GM19239 (cell line): ENCODE measurements at places on chromosomes 11 and 22.

GRCh38 chr11:64556044-64556720 lies 34.8 kb upstream of the SLC22A12 start:
- DNase-seq, result no peak

GRCh38 chr11:64900263-64900678 lies 16.7 kb downstream of the ATG2A start:
- no peak for DNase-seq

DNA sequence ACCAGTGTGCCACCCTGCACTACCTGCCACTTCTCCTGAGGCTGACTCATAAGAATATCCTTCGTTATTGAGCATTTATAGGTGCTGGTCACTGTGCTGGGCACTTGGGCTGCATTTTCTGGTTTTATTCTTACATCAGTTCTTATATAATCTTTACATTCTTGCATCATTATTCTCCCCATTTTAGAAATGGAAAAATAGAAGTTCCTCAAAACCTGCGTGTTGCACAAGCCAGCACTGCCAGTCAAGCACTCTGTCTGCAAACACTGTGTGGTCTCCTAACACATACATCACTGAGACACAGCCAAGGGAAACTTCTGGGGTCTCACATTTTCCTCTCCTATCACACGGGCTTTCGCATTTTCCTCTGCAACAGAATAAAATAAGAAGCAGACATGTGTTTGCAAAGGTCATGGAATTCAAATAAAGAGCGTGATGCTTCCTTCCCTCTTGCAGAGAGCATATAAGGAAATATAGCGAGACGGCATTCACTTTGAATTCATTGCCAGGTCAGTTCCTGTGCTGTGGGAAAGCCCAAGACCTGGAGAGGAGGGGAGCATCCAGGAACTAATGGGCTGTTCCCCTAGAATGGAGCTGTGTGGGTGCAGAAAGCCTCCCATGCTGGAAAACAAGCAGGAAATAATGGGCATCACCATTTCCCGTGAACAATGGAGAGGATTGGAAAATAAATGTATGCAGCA lies 73.9 kb upstream of the SEZ6L start:
- no peak for DNase-seq

DNA sequence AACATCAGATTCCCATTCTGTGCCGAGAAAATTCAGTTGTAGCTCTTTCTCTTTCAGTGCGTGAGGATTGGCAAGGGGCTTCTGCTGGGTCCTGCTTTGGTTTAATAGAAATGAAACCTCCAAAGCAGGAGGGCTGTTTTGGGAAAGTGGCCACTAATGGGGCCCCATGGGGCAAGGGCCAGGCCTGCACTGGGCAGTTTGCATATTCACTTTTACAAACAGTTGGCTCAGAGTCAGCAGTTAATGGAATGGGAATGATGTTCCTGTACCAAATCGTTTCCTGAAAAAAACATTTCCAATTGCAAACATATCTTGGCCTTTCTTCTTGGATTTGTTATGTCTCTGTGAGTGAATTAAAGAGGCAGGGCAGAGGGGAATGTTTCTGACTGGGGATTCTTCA lies 92.1 kb downstream of the PARVA start:
- no peak for DNase-seq

- DNase-seq, result no peak
Observed at GRCh38 chr11:7492253-7492652, 6.9 kb downstream of the OLFML1 start.

DNA sequence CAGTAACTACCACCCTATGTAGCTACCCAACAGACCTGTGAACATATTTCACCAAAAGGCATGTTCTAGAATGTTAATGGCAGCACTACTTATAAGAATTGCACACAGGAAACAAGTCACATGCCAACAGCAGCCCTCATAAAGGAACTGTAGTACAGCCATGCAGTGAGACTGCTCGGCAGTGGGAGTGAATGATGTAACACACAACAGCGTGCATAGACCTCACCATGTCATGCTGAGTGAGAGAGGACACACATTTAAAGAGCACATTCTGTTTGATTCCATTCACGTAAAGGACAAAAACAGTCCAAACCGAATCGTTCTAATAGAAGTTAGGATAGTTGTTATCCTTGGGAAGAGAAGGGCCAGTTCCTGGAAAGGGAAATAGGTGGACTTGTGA lies 27.2 kb upstream of the KIRREL3 start:
- no peak for DNase-seq

- DNase-seq, result no peak
Observed at GRCh38 chr11:12876988-12877387, 132.1 kb upstream of the RASSF10 start.

- DNase-seq, result no peak
Observed at GRCh38 chr11:9091044-9091922, at the start of gene SCUBE2. Gene SCUBE2, minus strand, starts transcription at chr11:9091599. Its CDS starts 71 bp downstream, at chr11:9091528.

DNA sequence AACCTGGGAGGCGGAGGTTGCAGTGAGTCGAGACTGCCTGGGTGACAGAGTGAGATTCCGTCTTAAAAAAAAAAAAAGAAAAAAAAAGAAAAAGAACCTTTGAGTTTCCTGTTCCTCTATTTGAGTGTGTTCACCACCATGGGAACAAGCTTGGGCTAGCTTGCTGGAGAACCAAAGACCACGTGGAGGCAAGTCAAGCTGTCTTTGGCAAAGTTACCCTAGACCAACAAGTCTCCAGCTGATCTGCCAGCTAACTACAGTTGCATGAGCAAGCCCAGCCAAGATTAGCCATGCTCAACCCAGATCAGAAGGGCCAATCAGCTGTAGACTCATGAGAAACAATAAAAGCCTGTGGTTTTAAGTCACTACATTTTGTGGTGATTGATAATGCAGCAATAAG lies 29.7 kb downstream of the SLN start:
- DNase-seq, result no peak

- no peak for DNase-seq
Observed at GRCh38 chr11:18392434-18393321, 1.7 kb upstream of the LDHA start.

DNA sequence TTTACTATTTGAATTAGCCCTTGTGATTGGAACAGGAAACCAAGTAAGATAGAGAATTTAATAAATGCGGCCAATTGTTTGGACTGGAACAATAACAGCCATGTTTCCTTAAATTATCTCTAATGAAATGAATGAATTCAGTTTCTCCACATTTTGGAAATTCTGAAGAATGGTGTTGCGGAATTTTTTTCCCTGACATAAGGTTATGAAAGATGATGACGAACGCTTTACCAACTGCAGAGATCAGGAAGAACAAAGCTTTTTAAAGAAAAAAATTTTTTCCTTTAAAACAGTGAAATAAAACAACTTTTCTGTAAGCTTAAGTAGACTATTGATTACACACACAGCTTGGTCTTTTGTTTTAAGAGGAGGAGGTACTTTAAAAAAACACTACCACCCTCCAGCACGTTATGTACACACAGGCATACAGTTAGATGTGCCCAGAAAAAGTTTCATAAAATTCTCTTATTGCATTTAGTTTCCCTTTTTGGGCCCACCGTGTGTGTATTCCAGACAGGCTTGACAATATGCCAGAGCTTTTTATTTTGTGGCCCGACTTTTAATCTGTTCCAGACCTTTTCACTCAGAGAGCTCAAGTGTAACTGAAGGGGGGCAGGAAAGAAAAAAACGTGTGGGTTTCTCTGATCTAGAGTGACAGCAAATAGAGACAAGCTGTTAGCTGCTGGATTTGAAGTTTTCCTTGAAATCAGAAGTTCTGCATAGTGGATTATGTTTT lies 77.3 kb downstream of the YAP1 start:
- DNase-seq, result no peak

DNA sequence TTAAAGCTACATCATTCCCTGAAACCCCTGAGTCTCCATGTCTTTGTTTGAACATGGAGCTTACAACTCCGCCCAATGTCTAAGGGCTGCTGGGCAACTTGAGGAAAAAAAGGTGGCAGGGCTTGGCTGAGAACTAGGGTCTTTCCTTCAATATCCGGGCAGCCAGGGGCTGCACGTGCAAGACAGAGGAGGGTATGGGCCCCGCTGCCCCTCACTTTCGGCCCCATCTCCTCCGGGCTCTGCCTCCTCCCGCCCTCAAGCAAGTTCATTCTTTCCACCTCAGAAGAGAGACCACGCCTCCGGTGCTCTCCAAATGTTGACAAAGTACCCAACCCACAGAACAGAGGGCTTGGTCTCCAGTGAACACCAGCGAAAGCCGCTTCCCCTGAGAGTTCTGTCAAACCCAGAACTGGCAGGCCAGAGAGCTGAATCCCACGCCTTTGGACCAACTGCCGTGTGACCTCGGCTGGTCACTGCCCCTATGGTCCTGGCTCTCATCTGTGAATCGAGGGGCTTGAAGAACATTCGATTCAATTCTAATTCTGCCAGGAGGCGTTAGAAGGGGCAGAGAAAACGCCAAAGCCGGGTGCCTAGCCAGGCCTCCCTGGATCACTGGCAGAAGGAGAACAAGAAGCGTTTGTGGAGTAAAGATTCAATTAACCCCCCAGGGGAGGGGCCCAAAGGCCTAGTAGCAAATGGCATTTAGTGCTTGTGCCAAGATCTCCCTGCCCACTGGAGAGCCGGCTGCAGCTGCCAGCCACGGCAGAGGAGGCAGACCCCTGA lies 7.3 kb downstream of the PDGFB start:
- no peak for DNase-seq

DNA sequence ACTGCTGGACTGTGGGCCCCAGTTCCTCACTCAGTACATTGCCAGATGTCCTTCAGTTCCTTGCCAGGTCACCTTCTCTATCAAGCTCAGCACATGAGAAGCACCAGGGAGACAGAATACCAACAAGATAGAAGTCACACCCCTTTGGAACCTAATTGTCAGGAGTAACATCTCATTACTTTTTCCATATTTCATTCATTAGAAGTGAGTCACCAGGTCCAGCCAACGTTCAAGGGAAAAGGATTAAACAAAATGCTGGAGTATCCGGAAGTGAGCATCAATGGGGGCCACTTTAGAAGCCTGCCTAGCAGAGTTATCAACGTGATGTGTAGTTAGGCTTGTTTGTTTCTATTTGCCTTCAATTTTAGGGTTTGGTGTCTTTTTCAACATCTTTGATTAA lies 569.3 kb downstream of the MIAT start:
- no peak for DNase-seq

DNA sequence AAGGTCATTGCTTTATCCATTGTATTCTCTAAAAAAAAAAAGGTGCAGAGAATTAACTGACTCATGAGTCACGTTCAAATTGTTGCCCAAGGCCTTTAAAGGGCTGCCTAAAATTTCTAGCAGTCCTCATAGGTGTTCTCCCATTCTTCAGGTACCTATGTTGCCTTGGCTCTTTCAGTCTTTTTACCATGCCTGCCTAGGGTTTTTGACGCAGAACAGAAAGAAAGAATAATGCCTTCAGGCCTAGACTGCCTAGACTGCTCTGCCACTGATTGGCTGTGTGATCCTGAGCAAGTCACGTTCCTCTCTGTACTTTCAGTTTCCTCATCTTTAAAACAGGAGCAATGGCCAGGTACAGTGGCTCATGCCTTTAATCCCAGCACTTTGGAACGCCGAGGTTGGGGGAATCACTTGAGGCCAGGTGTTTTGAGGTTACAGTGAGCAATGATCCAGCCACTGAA lies 21.5 kb downstream of the CTSC start:
- DNase-seq, result no peak

DNA sequence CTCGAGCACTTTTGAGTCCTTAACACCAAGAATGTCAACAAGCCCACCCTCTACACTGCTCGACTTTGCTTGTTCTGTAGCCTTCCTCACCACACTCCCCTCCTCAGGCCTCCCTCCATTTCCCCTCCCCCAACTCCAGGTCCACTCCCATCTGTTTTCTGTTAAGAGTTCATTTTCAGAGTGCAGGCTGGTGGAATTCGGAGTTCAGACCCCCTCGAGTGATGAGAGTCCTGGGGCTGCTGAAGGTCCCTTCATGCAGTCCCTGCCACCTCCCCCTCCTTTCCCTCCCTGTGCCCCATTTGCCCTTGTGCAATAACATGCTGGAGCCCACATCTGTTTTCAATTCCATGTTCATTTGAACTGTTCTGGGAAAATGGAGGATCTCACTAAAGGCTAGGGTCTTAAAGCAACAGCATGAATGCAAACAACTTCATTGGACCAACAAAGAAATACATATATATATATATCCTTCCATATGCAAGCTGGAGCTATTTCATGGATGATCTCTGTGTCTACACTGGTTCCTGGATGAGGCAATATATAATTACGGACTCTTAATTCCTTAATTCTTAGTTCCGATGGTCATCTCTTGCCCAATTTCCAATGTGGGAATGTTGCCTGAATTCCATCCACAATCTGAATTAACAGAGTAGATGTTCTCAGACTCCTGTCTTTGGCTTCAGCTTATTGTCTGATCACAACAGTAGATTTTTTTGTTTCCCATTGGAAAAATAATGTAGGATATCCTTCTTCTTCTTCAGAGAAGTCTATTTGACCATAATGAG lies 340.4 kb downstream of the ETS1 start:
- no peak for DNase-seq

- no peak for DNase-seq
Observed at GRCh38 chr11:46339816-46340215, 7.4 kb upstream of the DGKZ start.

DNA sequence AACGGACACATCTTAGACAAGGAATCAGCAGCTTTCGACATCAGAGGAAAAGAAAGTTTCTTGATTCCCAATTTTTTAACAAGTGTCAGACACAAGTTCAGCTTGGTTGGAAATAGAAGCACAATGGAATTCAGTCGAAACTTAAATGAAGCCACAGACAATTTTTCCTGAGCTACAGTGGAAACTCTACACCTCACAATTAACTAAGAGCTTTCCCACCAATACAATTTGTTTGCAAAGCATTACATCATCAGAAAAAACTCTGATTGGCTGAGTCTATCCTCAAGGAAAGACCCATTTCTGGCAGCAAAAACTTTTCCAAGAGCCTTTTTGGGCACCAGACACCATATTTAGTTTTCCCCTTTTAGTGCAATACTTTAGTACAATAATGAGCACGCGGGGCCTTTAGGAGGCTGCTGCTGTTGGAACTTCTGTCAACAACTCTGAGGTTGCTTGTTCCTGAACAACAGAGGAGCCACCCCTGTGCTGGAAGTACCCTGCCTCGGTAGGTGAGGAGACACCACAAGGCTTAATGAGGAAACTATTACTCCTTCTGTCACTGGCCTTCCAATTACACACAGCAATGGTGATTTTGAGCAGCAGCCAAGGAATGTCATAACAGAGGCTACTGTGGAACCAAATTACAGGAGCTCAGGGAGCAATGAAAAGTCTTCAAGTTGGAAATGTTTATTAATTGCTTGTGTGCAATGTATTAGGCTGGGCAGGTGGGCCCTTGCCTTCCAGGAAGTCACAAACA lies 61.9 kb upstream of the BARX2 start:
- no peak for DNase-seq

GRCh38 chr11:66715346-66716085 lies 13.5 kb downstream of the SPTBN2 start:
- no peak for DNase-seq

GRCh38 chr11:71977743-71978418 lies 20.8 kb upstream of the IL18BP start:
- no peak for DNase-seq

GRCh38 chr11:62611705-62612365 lies 740 bp downstream of the EML3 start:
- DNase-seq, result no peak

GRCh38 chr11:68051191-68052136 lies 12.6 kb downstream of the TCIRG1 start:
- DNase-seq, result no peak
